Activated CD8-positive, alpha-beta memory T cell treated with anti-CD3 and anti-CD28 coated beads for 24 hours (primary cell): ENCODE measurements at places on chromosomes 3 and 15.

- no peak for DNase-seq
Observed at GRCh38 chr3:152296971-152297370, 28.2 kb downstream of the MBNL1 start.

DNA sequence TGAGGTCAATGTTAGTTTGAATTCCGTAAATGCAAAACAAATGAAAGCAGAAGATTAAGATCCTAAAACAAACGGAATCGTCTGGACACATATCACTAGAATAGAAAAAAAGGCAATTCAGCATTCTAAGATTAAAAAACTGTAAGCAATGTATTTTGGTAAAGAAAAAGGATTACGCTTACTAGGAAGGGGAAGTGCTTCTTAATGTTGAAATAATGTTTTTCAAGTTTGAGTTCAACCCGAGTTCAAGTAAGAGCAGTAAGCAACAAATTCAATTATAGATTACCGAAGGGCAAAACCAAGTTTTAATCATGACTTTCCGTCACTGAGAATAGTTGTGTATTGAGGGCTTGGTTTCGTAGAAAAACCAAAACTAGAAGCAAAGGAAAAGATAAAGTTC, 637 bp downstream of the CIP2A start:
- no peak for DNase-seq

GRCh38 chr15:69579950-69580618, 127.5 kb downstream of the RPLP1 start:
- no peak for DNase-seq

DNA sequence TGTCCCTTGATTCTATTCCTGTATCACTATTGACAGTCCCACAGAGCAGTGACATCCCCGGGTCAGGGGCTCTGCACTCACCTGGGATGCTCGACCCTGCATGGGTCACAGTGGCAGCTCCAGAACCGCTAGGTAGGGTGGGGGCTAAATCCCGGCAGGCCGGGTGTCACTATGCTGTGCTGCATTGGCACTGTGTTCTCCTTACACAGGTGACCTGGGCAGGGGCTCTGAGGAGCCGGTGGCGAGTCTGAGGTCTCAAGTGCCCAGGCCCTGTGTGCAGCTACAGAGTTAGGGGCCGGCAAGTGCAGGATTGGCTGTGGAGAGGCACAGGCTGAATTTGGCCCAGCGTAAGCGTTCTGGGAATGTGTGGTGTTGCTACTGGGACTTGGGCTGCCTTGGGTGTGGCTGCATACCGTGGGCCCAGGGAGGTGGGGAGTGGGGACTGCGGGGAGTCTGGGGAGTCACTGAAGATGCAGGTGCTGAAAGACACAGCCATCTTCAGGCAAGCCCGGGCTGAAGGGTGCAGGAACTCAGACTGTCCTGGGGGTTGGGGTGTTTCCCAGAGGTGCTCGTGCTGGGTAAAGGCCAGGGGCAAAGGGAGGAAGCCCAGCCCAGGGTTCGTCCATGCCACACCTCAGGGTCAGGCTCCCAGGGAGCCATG, 102.6 kb upstream of the PRR20G start:
- no peak for DNase-seq

GRCh38 chr3:160684368-160684740, 7.4 kb downstream of the ARL14 start:
- no peak for DNase-seq
